ENCODE measurements at places on chromosomes 2 and 18.

DNA sequence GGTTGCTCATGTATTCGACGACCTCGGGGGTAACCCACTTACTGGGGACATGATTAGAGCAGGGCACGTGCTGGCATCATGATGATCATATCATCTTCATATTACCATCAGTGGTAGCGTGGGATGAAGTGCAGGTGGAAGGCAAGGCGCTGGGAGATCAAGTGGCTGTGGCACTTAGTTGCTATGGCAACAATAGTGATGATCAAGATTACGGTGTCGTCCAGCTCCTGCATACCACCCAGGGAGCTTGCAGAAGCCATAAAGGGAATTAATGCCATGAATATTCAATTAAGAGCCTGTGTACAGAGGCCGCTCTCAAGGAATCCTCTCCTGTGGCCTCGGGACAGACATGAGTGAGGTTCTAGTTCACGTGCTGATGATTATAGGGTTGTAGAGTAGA, 237.2 kb upstream of the COPS8 start:
- DNase-seq: no peak

DNA sequence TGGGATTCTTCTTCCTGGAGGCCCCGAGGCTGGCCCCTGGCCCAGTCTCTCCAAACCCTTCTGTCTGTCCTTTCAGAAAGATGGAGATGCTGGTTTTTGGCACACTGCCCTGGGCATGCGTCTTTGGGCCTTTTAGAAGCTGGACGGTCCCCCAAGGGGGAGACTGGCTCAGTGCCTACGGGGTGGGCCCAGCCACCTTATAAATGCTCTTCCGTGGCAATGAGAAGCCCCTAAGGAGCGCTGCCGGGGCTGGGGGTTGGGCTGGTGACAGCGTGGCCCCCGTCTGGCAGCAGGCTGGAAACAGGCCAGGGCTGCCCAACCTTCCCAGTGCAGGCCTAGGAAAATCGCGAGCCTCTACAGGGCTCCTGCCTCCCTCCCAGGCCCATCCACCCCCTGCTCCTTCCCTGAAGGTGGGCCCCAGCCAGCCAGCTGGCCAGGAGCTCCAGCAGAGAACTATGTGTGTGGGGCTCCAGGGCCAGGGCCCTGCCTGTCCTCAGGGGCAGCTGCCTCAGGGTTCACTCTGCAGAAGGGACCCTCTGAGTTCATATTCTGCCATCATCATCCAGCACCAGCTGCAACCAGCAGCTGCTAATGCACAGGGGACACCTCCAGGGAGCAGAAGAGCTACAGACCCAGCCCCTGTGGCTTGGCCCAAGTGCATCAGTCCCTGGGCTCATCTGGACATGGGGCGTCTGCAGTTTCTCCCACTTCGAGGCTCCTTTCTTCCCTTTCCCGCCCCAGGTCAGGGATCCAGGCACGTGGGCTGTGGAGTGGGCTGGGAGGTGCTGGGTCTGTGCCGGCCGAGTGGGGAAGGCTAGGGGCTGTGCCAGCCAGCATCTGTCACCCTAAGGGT, 107.6 kb upstream of the OTOS start:
- no peak for DNase-seq

DNA sequence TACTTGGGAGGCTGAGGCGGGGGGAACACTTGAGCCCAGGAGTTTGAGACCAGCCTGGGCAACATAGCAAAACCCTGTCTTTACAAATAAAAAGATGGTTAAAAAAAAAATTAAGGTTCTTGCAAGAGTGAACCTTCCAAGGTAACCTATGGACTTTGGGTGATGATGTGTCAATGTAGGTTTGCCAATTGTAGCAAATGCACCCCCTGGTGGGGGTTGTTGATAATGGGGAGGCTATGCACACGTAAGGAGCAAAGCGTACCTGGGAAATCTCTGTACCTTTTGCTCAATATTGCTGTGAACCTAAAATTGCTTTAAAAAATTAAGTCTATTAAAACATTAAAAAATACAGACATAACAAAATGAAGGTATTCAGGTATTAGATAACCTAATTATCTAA, 70.4 kb downstream of the CWC22 start:
- no peak for DNase-seq

DNA sequence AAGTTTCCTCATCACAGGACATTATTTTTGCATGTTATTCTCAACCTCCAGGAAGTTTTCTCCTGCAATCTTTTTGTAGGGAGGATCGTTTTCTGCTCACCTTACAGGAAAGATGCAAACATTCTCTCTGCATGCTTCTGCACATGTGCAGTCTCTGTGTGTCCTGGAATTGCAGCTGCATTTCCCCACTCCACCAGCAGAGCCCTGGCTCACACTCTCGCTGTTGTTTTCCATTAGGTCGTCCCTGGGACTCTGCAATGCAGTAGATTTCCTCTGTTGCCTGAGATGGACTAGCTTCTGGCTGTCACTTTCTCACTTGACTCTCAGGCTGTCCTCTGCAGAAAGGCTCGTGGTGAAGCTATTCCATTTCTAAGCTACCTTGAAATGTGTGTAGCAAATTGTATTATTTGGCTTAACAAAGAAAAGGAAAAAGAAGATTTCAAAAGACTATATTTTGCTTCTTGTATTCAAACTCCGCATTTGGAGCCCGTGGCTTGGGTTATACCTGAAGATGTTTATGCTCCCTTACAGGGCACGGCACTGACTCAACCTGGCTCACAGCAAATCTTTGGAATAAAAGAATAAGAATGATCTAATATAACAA, 346.7 kb downstream of the RAD51AP2 start:
- DNase-seq: no peak

Data from SHP77 treated with DMSO at 0.1 percent for 48 hours (cell line).